ENCODE measurements at places on chromosomes 2 and 18.

GRCh38 chr2:100822587-100823248, 2.8 kb downstream of the NPAS2 start:
- DNase-seq: no peak

- DNase-seq: no peak
Observed at GRCh38 chr18:40939656-40940515, 1015.1 kb upstream of the PIK3C3 start.

GRCh38 chr2:85890522-85891176, 1.9 kb upstream of the ST3GAL5 start:
- DNase-seq: no peak

DNA sequence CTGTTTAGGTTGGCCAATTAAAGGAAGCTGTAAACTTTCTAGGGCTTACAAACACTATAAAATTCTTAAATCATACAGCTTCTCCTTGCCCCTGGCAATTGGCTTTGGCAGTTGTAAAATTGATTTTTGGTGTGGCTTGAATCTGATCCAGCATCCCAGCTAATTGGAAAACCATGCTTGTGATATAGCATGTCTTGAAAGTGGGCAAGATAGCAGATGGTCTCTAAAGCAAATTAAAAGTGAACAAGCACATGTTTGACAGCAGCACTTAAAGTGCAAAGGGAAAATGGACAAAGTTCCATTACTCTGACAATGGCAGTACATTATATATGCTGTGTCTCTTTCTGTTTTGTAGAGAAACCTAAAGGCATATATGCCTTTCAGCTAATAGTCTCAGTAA, 302.9 kb upstream of the NXPH2 start:
- DNase-seq: no peak

GRCh38 chr2:230060672-230061293, 7.9 kb downstream of the SLC16A14 start:
- no peak for DNase-seq

- DNase-seq: no peak
Observed at GRCh38 chr2:98907966-98908905, 27.8 kb downstream of the CRACDL start.

GRCh38 chr2:192246297-192246696, 51.6 kb upstream of the TMEFF2 start:
- no peak for DNase-seq

- DNase-seq: no peak
Observed at GRCh38 chr2:27988306-27988705, 97.8 kb downstream of the BABAM2 start.

DNA sequence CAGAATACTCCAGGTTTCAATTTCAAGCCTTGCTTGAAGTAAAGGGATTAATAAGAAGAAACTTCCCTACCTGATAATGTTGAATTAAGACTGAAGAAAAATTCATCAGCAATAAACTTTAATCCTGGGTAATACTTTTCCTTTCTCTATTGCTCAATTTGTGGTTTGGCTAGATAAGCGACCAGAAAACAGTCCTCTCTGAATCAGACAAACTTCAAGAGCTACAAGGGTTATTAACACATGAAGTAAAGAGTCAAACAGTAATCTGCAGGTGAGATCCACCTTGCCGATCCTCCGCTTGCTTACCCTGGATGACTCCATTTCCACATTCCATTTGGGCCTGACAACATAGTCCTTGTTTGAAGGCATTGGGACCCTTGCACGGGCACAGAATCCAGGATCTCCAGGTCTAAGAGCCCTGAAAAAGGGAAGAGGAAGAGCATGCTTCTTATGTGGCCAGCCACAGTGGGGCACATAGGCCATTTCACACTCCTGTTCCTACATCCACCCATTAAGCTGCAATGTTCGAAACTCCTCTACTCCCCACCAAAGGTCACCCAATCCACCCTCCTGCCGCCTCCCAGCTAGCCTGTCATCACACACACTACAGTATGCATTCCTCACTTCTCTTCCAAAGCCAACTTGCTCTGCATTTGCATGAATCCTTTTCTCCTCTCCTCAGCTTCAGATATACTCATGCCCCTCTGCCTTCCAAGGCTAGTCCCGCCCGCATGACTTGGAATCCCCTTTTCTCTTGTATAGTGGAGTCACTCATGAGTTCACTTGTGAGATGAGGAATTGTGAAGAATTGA, 39.8 kb downstream of the IWS1 start:
- no peak for DNase-seq

- DNase-seq: no peak
Observed at GRCh38 chr18:61765097-61765496, 127.7 kb downstream of the RNF152 start.

DNA sequence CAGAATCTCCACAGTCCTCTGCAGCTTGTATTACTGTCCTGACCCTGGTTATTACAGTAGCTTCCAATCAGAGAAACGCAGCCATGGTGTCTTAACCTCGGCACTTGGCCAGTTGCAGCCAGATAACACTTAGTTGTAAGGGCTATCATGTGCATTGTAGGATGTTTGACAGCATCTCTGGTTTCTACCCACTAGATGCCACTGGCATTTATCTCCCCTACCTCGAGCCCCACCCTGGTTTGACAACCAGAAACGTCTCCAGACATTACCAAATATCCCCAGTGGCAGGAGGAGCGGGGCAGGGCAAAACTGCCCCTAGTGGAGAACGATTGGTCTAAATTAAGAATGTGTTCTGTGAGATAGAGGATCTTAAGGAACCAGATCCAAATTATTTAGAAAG, 13.1 kb downstream of the DSG2 start:
- DNase-seq: no peak

DNA sequence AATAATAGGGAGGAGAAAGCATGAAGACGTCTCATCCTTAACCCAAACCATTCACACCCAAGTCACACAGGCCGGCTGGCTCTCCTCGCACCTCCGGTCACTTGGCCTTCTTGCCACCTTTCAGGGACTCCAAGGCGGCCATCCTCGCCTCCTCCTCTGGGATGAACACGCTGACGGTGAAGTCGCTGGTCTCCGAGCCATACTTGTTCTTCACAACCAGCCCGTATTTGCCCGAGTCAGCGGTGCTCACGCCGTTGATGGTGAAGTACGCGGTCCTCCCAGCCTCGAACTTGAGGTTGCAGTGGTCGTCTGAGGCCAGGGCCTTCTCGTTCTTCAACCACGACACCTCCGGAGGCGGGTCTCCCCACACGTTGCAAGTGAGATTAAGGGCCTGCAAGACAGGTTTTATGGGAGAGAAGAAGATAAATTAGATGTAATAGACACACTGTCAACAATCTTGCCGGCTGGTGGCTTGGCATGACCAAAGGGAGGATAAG, 54.3 kb upstream of the LPIN2 start:
- no peak for DNase-seq

GRCh38 chr2:78586316-78586715, 439.2 kb upstream of the REG3G start:
- no peak for DNase-seq

DNA sequence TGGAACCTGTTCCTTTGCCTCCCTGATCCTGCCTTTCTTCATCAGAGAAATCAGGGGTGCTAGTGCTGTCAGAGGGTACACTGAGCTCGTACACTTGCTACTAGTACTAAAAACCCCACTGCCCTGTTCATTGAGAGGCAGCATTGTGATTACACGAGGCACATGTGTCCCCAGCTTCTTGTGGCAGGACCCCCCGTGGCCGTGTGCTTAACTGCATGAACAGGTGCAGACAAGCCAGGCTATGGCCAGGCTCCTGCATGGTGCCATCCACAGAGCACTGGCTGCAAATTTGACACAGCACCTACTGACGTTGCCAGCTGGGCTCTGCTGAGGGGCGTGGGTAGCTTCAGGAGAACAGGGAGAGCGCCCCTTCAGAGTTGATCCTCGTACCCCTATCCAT, 248.4 kb downstream of the GLI2 start:
- DNase-seq: no peak

- DNase-seq: no peak
Observed at GRCh38 chr2:239276851-239277250, 124.0 kb downstream of the HDAC4 start.

GRCh38 chr18:53886058-53886457, 338.4 kb downstream of the MBD2 start:
- no peak for DNase-seq

DNA sequence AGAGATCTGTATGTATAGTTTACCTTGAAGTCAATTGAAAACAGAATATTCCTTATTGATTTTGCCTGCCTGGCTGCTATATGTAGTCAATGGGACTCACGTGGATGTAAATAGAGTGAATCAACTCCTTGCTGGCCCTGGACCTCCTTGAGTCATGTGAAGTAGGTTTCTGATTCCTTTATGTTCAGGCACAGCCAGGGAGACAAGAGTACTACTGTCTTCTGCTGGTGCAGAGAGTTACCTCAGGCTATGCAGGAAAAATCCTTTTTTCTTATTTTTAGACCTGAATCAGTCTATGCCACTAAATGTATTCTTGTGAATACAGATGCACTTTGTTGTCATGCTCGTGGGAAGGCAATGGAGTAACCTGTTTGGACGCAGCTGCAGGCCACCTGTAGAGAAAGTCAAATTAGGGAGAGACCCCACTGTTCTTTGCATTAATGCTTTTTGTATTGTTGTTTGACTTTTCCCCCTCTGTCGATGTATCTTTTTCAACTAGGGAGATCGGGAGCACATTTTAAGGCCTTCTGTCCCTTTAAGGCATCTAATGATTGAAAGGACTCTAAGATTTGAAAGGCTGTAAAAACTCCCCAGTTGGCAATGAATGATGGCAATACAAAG, 473.9 kb downstream of the ARHGAP15 start:
- no peak for DNase-seq

GRCh38 chr2:108297436-108298141, 8.9 kb downstream of the SULT1C2 start:
- DNase-seq: no peak

DNA sequence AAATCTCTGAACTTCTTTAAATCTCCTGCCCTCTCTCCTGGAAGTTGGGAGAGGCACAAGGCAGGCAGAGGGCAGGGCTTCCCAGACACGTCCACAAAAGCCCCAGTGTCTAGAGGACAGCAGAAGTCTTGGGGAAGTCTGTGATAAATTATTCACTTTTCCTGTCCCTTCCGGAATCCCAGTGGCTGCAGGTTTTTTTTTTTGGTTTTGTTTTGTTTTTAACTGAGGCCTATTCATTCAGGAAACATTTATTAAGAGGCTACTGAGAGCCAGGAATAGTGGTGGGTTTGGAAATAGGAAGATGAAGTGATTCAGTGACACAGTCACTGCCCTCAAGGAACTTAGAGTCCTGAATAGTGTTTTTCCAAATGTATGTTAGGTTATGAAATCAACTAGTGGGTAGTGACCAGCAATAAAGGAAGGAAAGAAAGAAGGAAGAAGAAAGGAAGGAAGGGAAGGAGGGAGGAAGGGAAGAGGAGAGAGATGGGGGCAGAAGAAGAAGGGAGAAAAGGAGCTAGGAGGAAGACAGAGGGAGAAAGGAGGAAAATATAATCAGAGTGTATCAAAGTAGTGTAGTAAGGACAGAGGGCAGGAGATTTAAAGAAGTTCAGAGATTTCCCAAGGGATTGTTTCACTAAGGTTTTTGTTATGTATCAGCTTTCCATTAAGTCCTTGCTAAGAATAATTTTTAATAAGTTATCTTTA, 98.9 kb upstream of the ZFP36L2 start:
- no peak for DNase-seq

DNA sequence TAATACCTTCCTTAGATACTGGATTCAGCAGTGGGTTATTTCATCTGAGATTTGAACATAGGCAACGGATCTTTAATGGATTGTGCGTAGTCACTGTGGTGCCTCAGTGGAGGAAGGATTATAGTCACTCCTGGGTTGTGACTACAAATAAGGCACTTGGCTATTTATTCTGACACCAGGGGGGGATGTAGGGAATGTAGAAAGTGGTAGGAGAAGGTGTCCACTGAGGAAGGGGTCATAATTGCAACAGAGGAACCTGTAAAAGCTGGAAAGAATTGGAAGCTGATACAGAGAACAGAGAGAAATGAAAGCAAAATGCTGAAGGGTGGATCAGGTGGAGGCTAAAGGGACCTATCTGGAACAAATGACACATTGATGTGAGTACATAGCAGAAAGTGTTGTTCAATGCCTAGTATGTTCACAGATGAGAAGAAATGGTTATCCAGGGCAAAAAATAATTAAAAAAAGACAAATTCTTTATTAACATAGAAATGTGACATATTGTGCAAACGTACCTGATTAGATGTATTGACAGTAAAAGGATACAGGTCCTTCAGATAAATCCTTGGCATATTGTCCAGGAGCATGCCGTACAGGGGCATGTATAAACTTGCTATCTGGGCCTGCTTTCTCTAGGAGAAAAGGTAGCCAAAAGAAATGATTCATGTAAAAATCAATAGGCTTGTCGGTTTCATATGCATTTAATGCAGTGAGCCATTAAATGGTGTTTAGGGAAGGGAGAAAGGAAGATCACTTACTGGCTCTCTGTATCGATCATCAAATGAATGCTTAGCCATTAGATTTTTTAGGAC, 91.2 kb upstream of the CCDC195 start:
- DNase-seq: no peak

DNA sequence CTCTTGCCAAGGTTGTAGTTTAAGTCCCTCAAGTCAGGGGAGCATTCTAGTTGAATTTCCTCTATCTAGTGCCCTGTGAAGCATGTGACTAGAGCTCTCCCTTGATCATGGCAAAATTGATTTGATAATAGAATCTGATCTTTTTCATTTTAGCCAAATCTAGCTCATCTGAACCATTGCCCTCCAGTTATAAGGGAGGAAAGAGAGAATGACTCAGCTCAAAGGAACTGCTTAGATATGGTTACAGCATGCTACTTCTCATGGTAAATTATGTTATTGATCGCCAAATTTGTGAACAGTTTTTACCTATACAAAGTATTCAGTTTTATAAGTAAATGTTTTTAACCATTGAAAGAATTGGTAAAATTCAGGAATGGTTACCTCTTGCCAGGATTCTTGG, 100.8 kb downstream of the GPR39 start:
- no peak for DNase-seq

- DNase-seq: no peak
Observed at GRCh38 chr2:112629823-112630222, 15.9 kb upstream of the SLC20A1 start.

DNA sequence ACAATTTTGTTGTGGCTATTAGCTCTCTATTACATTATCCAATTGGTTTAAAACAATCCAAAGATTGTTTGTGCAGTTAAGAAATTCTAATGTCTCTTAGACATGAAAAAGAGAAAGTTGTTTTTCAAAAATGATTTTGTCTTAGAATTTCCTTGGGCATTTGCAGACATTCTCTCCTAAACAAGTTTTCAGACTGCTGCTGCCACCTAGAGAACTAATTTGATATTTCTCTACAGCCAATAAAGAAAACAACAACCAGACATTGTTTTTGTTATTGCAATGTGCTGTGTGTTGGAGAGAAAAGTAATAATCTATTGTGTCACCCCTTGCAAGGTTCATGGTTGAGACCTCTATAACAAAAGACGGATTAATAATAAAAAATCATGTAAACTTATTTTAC, 119.0 kb upstream of the SYT4 start:
- no peak for DNase-seq

DNA sequence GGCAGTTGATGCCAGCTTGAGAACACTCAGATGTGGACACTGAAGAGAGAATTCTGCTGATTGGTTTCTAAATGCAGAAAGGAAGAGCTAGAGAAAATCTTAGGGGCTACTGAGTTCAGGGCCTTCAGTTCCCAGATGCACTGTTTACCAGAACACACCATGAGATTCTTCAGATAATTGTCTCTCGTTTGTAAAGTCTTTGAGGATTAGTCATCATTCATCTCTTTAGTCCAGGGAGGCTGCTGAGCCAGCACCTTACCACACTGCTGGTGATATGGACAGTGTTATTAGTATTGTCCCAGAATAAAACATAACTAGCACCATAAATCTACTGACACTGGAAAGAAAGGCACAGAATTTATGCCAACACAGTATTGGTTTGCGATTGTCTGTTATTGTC, 690.8 kb upstream of the CELF4 start:
- DNase-seq: no peak

GRCh38 chr2:230692760-230693159, 19.9 kb upstream of the CAB39 start:
- DNase-seq: no peak
